Esophagus squamous epithelium (tissue), 5 donors: ENCODE measurements at places on chromosomes 2 and 18.

- DNase-seq: no peak
These were observed 28.1 kb upstream of the SCYGR2 start for GRCh38 chr2:227570615-227571014.

GRCh38 chr2:139805441-139805840 lies 1025.3 kb upstream of the NXPH2 start:
- no peak for DNase-seq

DNA sequence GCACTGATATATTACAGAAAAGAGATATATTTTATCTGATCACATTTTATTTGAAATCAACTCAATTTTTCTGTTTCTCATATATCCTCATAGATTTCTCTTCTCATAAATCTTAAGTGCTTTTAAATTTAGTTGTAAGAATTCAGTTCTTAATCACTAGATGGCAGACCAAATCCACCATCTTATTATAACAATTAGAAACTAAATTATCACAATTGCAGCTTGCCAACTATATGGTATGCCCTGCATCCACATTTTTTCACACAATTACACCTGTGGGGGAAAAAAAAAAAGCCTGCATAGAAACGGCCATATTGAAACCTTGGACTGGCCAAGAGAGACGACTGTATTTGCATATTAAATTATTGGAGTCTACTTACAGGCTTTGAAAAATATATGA lies 64.4 kb downstream of the COL5A2 start:
- DNase-seq: no peak

DNA sequence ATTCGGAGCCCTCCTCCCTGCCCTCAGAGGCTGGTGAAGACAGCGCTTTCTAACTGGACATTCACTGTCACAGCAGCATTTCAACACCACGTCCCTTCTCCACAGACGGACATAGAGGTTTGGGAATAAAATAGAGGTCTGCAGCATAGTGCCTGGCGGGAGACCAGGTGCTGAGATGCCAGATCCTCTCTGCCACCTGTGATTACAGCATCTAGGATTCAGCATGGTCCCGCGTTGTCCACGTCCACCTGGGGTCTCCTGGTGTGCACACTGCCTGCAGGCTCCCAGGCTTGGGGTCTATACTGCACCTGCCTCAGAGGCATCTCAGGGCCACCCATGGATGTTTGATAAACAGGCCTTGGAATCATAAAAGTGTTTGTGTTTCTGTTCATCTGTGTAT lies 175.5 kb downstream of the TMEM18 start:
- no peak for DNase-seq

DNA sequence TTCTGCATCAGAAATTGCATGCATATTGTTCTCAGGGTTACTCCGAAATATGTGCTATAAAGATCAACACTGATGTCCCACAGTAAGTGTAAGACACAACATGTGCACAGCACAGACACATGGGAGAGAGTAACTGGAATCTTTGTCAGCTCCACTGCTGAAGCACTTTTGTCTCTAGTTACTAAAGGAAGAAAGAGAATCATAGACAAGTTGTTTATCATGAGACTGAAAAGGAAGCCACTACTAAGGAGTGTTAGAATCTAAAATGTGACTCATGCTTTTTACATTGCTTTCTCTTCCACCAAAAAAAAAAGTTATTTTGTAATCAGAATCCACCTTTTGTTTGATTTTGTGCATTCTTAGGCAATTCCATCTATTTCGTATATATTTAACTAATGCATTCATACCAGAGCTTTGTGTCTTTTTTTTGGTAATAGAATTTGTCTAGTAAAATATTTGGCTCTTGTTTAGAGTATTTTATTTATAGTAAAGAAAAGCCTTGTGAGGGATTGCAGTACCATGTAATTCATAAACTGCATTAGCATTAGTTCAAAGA lies 502.4 kb downstream of the FBXO15 start:
- no peak for DNase-seq

DNA sequence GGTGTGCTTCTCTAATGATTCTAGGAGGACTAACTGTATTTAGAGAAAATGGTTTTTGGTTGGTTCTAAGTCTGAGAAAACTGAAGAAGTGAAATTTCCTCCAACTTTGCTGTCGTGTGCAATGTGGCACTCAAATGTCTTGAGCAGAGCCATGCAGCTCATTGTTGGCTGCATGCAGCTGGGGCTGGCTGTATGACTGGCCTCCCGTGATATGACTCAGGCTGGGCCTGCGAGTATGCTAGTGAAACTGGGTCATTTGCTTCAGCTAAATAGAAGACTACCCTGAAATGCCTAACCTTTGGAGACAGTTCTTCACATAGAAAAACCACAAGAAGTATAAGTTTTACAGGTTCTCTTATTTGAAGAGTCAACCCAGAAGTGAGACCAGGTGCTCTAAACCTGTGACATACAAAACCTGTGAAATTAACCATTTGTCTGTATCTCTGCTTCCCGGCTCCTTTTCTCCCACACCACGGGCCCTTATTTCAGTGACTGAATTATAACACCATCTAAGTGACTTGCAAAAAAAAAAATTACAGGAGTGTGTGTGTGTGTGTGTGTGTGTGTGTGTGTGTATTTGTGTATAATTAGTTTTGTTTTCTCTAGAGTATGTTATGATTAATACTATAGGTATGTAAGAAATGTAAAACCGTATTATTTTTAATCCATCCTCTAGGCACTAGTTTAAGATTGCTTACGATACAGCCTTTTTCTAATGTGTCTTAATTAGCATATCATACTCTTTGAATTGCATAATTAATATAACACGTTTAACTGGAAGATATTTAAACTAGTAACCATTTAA lies 15.9 kb downstream of the POLI start:
- no peak for DNase-seq
